Panc1 (cell line): ENCODE measurements at places on chromosomes 12 and 14.

DNA sequence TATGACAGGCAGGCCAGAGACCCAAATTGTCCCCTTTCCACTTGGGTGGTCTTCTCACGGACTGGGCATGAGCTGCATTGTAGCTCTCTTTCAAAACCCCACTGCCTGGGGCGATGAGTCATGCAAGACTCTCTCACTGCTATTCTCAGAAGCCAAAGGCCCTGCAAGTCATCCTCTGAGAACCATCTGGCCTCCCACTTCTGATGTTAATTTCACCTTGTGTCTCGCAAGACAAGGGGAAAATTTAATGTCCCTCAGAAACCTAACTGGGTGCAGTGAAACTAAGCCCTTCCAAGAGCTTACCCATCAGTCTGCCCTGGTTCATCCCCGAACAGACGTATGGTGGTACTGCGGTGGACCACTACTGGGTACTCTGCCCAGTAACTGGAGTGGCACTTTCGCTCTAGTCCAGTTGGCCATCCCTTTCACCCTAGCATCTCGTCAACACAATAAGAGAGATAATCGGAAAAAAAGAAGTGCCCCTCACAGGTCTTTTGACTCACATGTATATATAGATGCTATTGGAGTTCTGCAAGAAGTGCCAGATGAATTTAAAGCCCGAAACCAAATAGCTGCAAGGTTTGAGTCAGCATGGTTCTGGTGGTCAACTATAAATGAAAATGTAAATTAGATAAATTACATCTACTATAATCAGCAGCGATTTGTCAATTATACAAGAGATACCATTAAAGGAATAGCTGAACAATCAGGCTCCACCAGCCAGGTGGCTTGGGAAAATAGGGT lies 31.3 kb upstream of the LALBA start:
- no peak for DNase-seq

DNA sequence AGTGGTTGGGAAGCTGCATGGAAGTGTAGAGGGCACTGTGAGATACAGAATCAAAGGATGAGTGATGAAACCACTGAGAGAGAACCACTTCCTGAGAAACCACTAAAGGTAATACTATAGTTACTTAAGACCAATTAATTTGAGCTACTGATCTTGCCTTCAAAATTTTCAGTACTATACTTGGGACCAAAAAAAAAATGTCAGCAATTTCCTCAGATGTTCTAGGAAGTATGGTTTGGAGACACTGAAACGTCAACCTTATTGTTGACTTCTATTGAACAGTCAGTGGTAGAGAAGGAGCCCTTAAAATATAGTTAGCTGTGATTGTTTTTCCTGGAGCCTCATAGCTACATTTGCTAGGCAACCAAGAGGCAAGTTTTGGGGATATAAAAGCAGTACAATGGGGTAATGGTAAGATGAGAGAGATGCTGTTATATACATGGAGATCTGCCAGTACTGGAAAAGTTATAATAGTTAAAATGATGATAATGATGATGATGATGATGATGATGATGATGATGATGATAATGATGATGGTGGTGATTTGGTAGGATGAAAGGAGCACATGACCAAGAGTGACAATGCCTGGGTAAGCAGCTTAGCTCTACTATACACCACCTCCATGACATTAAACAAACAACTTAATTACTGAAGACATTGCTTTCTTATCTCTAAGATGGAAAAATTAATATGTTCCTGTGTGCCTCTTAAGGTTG lies 300.9 kb upstream of the G2E3 start:
- no peak for DNase-seq

- no peak for DNase-seq
Observed at GRCh38 chr12:82361461-82361915, 3.2 kb downstream of the METTL25 start.

DNA sequence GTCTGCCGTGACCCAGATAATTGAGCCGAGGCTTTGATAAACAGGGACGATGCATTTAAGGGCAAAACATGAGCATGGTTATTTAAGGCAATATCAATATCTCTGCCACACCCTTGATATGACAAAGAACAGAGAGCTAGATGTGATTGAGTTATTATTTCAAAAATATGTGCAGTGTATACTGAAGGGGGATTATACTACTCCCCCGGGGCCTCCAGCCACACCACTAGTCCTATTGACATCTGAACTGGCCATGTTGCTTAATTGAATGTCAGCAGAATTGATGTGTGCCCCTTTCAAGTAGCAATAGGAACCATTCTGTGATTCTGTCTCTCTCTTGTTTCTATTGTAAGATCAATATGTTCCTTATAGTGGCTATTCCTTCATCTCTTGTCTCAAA lies 794.8 kb upstream of the SEL1L start:
- DNase-seq, result no peak

DNA sequence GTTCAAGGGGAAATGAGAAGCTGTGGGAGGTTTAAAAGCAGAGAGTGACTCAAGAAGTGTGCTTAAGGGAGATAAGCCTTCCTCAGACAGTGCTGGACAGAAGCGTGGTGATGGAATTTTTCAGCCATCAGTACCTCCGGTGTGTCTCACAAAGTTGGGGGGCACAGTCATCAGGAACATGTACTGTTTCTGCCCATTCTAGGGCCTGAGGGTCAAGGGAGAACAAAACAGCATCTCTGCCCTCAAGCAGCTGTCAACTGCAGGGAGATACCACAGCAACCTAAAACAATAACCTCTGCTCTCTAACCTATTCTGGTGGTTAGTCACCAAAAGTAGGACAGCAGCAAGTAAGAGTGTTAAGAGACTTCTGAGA lies 2.0 kb upstream of the STON2 start:
- no peak for DNase-seq
